ENCODE measurements at places on chromosomes 1 and 21.
A peak's percentile ranks its signal among the peaks of the same experiment; 100 is the strongest.

DNA sequence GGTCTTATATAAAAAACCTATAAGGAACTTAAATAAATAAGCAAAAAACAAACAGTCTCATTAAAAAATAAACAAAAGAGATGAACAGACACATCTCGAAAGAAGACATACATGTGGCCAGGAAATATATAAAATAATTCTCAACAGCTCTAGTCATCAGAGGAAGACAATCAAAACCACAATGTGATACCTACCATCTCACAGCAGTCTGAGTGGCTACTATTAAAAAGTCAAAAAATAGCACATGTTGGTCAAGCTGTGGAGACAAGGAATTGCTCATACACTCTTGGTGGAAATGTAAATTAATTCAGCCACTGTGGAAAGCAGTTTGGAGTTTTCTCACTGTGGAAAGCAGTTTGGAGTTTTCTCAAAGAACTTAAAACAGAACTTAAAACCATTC, 100.3 kb upstream of the ADAMTS5 start:
- no peak for DNase-seq

DNA sequence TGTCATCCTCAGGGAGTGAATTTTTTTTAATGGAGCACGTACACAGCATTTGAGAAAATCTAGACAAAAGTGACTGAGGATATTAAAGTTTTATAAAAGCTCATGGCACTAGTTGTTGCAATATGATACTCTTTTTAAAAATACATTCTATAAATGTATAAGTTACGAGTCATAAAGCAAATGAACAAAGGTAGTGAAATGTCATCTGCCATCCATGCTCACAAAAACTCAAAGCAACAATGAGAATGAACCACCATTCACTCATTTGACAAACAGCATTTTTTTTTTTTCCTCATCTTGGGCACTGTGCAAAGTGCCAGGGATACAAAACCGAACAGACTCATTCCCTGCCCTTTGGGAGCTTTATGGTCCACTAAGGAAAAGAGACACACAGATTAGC, 38.7 kb downstream of the GPR137B start:
- DNase-seq: no peak

DNA sequence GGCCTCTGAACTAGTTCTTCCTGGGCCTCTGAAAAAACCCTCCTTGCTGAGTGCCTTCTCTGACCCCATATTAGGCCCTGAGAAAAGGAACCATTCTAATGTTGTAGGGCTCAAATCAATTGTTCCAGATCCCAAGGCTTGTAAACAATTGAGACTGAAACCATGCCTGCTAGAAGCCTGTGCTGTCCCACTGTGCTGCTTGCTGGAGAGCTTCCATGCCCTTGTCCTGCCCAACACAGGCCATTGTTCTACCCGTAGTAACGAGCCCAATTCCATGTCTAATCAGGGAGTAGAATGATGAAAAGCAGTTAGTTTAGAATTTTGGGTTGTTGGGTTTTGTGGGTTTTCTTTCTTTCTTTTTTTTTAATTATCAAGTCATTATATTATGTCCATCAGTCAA, 47.4 kb downstream of the ZNF281 start:
- DNase-seq: peak; percentile 77

- no peak for DNase-seq
Measured at GRCh38 chr1:110471131-110471530, 20.2 kb downstream of the PROK1 start.

GRCh38 chr1:23784846-23785245, 6.1 kb upstream of the LYPLA2 start:
- DNase-seq: no peak

DNA sequence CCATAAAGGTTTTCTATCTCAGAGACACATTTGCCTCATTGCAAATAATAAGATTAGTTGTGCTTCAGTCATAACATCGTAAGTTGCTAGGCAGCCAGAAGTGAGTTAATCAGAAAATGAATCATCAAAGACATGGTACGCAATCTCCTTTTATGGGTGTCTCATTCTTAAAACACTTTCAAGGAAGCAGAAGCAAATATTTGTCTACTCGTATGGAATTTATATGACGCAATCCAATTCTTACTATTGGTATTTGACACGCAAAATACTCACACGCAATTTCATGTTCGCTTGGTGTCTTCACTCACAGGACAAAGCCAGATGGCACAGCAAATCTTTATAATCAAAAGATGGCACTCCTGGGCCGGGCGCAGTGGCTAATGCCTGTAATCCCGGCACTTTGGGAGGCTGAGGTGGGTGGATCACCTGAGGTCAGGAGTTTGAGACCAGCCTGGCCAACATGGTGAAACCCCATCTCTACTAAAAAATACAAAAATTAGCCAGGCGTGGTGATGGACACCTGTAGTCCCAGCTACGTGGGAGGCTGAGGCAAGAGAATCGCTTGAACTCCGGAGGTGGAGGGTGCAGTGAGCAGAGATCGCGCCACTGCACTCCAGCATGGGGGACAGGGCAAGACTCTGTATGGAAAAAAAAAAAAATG, 56.4 kb downstream of the HLCS start:
- DNase-seq: no peak

All from neural progenitor cell (in vitro differentiated cells).